Tongue (tissue), 3 donors: ENCODE measurements at places on chromosomes 6 and 20. TPM values are rescaled to one million over a fixed set of nuclear protein-coding genes. Genes with fewer than 3 reads are reported as not detected.

Gene FITM2
- total RNA-seq: 10.2 TPM

Gene MYO6
- 17.0 TPM for total RNA-seq

Gene CABLES2
- 2.1 TPM for total RNA-seq

Gene LY6G6F
- 0.82 TPM for total RNA-seq

Gene TMEM74B
- 8.2 TPM for total RNA-seq

Gene RGS17
- total RNA-seq: 1.0 TPM

Gene KHDRBS2
- 0.41 TPM for total RNA-seq

Gene POU3F2
- total RNA-seq: 0.41 TPM

Gene KIF25
- total RNA-seq: 0.82 TPM

Gene AIF1
- total RNA-seq: 10.9 TPM
